Fibroblast of skin of abdomen (primary cell): ENCODE measurements at places on chromosomes 6 and 20.

DNA sequence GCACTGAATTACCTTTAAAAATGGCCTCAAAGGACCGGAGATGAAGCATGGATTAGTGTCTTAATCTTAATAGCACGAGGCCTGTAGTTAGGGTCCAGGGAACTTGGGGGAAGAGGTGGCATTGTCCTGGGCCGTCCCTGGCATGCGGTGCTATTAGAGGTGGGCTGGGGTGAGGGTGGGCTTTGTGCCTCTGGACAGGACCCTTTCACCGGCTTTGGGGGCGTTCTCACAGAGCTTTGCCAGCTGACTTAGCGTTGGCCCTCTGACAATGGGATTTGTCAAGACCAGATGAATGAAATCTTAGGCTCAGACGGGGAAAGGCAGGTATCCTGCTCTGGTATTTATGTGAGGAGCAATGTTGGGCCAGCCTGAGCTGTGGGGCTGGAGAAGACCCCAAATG is 59.6 kb downstream of the ERMARD start:
- no peak for DNase-seq

- DNase-seq, result no peak
Observed at GRCh38 chr6:13431059-13431656, 56.2 kb downstream of the GFOD1 start.

DNA sequence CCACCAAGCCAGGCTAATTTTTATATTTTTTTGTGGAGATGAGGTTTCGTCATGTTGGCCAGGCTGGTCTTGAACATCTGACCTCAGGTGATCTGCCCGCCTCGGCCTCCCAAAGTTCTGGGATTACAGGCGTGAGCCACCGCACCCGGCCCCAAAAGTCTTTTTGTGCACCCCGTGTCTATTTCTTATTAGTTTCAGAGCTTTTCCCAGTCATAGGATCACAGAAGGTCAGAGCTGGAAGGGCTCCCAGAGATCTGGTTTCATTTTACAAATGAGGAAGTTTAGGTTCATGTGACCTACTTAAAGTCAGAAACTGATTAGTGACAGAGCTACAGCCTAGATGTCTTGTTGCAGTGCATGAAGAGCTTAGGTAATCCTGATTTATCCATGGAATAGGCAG is 1.6 kb upstream of the OGFRL1 start:
- DNase-seq, result no peak

- DNase-seq, result peak; percentile 93
Observed at GRCh38 chr6:5190507-5190906, 70.2 kb downstream of the LYRM4 start.

- peak; percentile 44 for DNase-seq
Observed at GRCh38 chr6:87944541-87944954, 103.1 kb upstream of the SPACA1 start.

DNA sequence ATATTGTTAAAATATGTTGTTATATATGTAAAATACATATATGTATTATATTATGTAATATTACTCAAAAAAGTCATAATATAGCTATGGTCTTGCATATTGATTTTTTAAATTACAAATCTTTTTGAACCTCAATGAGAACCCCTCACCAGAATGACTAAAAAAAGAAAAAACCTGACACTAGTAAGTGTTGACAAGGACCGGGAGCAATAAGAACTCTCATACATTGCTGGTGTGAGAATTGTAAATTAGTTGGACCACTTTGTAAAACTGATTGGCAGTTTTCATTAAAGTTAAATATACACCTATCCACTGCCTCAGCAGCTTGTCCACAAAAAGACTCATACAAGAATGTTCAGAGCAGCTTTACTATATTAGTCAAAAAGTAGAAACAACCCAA is 280.0 kb downstream of the BMP7 start:
- no peak for DNase-seq
